AG04450 (cell line): ENCODE measurements at places on chromosomes 1 and 21. TPM values are rescaled to one million over a fixed set of nuclear protein-coding genes. Genes with fewer than 3 reads are reported as not detected.

GRCh38 chr1:8633741-8634501 lies 183.5 kb downstream of the RERE start:
- DNase-seq: no peak

GRCh38 chr1:67280696-67281095 lies 27.0 kb upstream of the IL12RB2 start:
- DNase-seq: no peak

The ATAD3C gene
- polyA plus RNA-seq: 0.04 TPM in 1 of 2 replicates, not detected in the other

- DNase-seq: no peak
Observed at GRCh38 chr1:75616436-75617433, 5.8 kb upstream of the SLC44A5 start.

The OLIG1 gene
- polyA plus RNA-seq: not detected in 2 replicates

The BLACAT1 gene
- polyA plus RNA-seq: 0.06 and 0.07 TPM in 2 replicates

GRCh38 chr1:245603311-245603865 lies 448.6 kb downstream of the KIF26B start:
- DNase-seq: no peak

GRCh38 chr1:58949551-58950220 lies 165.8 kb upstream of the JUN start:
- DNase-seq: no peak

DNA sequence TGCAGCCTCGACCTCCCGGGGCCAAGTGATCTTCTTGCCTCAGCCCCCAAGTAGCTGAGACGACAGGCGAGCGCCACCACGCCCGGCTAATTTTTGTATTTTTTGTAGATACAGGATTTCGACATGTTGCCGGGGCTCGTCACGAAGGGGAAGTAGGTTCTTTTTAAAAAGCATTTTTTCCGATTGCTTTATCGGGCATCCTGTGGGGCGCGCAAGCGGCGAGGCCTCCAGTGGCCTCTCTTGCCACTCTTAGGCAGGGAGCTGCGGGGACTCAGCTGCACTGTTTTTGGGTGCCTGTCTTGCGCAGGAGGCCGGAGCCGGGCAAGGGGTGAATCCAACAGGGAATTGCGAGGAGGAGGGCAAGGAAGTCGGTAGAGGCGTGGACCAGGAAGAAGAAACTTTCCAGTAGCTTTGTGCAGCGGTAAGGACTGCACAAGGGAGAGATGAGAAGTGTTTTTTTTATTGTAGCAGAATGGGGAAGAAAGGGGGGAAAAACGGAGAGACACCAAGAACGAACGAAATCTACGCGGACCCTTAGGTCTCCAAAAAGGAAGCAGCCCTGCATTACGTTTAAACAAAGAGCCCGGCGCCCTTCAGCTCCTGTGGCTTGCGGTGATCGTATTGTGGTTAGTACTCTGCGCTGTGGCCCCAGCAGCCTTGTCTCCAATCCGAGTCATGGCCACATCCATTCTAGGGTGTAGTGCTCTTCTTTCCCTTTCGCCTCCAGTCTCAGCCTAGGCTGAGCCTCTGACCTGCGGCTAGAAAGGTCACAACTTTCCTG lies 164.8 kb downstream of the PPIAL4G start:
- DNase-seq: no peak

DNA sequence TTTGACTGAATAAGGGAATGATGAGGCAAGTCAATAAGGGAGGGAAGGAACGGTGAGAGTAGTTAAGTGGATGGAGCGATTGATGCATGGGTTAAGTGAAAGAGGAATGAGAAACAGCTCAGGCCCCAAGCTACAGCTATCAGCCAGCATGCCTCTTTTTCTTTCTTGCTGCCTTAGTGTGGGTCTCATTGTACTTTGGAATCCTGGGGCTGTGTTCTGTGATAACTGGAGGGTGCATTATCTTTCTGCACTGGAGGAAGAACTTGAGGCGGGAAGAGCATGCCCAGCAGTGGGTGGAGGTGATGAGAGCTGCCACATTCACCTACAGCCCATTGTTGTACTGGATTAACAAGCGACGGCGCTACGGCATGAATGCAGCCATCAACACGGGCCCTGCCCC lies 1.0 kb downstream of the TEX38 start:
- no peak for DNase-seq

DNA sequence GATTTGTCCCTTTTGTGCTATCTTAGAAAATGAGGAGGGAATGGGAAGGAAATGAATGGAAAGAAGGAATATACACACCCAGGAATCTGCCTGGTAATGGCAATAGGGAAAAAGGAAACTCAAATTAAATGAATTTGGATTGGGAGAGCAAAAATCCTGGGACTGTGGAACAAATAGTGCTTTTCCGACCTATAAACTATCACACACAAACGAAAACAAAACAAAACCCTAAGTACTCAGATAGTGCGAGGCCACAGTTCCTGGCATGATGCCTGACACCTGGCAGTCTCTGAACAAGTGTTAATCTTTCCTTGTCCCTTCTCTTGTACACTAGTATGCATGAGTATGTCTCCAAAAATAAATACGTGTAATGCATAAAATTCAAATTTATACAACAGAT lies 319.8 kb upstream of the SPAG17 start:
- DNase-seq: no peak

GRCh38 chr1:188825471-188825870 lies 1652.2 kb downstream of the BRINP3 start:
- DNase-seq: no peak

- no peak for DNase-seq
Observed at GRCh38 chr1:116990612-116991151, 10.9 kb upstream of the CD101 start.

- no peak for DNase-seq
Observed at GRCh38 chr1:56061824-56062223, 517.5 kb downstream of the PLPP3 start.

DNA sequence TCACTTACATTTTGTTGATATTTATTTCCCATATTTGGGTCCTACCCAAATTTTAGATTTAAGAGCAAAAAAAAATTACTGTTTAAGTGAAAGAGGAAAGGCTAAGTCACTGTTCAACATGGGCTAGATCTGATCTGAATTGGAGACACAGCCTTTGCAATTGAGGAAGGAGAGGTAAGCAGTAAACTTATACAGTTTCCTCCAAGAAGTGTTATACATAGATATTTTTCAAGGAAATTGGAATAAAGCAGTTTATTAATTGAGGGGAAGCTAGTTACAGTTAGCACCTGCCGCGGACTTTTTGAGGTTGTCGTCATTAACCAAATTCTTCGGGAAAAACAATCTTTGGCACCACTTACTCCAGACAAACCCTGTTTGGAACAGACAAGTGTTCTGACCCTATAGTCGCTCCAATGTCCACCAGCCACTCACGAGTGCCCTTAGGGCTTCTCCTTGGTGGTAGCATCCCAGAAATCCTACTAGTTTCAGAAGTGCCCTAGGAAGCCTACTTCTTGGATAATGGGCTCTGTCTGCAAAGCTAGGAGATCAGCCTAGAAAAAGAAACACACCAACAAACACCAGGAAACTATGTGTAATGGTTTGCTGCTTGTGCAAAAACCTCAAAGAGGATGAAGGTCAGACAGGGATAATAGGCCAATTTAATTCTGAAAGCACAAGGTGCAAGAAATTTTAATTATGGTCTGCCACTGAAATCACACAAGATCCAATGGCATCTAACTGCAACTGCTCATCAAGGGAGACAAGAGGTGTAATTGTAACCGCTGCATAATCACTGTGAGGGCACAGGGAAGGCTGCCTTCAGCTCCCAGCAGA lies 2.5 kb downstream of the WLS start:
- DNase-seq: no peak

GRCh38 chr1:223017291-223017690 lies 125.8 kb downstream of the TLR5 start:
- no peak for DNase-seq

- no peak for DNase-seq
Observed at GRCh38 chr21:34520764-34521508, 8.9 kb upstream of the KCNE1 start.

The PLEKHA6 gene
- polyA plus RNA-seq: 6.8 and 7.7 TPM in 2 replicates

GRCh38 chr1:86504137-86504479 lies 35.4 kb downstream of the CLCA1 start:
- no peak for DNase-seq

- no peak for DNase-seq
Observed at GRCh38 chr1:89719502-89720306, 86.8 kb downstream of the LRRC8C start.

DNA sequence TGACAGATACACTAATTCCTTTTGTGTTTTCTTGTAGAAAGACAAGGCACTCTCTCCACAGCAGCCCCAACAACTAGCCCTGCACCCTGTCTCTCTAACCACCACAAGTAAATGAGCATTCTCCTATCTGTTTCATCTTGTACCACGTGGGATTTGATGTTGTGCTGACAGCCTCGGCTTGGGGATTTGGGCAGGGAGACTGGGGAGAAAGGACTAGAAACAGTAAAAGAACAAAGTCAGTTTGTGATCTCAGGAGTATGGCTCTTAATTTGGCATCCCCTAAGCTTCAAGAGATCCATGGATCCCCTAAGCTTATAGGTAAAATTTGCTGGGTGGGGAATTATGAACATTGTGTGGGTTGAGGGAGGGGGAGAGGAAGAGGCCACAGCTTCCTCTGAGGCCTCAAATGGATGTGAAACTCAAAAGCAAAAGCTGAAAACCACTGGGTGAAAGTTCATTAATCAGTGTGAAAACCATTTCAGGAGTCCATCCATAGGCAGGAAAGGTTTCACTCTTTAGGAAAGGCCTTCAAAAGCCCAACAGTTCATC lies 3.1 kb downstream of the C1orf162 start:
- DNase-seq: no peak

DNA sequence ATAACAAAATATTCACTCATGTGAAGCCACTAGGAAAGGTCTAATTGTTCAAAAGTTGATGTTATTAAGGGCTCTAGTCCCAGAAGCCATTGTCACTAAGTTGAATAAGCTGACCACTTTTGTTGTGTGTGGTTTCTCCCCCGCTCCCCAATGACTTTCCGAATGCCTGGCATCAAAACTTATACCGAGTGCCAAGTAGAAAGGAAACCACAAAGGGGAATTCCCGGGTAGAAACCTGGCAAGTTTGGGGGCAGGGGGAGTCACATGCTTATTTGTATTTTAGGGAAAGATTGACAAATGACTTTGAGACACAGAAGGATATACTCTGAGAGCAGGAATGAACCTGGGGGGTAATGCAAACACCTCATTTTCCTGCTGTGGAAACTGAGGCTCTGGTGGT lies 154.1 kb downstream of the TGFBR3 start:
- DNase-seq: no peak

- no peak for DNase-seq
Observed at GRCh38 chr1:72399807-72400206, 117.5 kb upstream of the NEGR1 start.

The SH3BP5L gene
- polyA plus RNA-seq: 15.3 and 16.6 TPM in 2 replicates

DNA sequence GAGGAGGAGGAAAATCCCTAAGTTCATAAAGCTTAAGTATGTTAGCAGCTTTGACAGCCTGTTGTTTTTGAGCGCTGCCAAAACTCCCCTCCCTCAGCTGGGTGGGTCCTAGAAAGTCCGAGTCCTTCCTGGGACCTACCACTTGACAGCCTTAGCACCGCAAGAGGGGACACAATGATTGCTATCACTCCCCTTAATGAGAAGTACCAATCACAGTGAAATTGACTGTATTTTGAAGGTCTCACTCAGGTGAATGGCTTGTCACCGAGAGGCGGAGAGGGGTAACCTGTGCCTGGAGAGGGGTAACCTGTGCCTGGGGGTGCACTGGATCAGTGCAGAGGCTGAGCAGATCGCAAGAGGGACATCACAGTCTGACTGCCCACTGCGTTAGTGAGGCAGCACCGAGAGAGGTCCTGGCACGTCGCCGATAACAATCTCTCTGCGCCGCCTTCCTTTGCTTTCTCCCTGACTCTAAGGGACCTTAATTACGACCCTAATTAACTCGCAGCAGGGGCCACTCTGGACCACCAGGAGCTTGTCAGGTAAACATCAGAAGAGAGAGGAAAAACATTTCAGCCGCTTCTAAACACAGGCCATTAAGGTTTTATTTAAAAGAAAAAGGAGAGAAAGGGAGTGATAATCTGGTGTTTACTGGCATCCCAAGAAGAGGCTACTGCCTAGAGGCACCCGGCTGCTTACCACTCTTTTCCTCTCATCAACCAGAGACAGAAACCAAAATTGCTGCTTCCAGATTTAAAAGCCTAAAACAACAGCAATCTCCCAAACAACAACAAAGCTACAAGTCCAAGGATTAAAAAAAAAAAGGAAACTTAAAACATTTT lies 25.7 kb upstream of the KCNK1 start:
- no peak for DNase-seq

The KMO gene
- polyA plus RNA-seq: 0.04 and 0.07 TPM in 2 replicates

DNA sequence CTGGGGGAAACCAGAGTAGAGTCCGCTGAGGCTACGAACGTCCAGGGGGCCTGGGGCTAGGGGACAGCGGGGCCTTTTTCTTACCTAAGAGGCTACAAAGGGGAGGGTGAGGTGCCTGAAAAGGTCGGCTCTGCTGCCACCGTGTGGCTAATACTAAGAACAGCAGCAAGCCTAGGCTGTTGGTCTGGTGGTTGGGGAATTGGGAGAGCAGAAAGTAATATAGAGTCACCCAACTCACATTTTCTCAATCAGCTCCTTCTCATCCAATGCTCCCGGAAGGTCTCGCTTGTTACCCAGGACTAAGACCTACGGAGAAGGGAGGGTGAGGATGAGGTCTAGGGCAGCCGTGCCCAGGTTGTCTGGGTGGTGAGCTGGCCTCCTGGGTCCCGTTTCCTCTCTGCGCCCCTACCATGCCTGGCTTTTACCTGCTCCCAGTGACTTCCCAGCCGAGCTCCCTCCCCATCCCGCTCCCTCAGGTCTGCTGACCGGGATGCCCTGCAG lies 9.3 kb downstream of the ARL8A start:
- peak; percentile 30 for DNase-seq

DNA sequence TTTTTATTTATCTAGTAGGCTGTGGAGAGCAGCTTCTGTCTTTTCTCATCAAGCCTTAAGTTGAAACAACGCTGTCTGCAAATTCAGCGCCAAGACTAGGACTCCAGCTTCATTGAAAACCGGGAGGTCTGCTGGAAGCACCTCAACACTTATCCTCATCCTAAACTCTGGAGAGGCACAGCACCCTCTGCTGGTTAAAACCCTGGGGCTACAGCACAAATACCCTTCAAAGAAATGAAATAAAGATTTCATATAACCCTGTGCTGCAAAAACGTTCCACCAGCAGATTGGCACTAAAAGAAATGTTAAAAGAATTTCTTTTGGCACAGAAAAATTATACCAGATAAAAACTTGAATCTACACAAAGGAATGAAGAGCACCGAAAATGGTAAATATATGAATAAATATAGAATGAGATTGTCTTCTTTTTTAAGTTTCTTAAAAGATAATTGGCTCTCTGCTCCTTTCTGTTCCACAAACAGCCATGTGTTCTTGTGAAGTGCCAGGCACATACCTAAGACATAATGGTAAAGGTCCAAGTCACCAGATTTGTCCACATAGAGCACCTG lies 227.7 kb upstream of the SAMSN1 start:
- no peak for DNase-seq

The DENND4B gene
- polyA plus RNA-seq: 10.3 and 13.3 TPM in 2 replicates

The CRP gene
- not detected in 2 replicates for polyA plus RNA-seq

- no peak for DNase-seq
Observed at GRCh38 chr1:9591669-9592509, 3.2 kb downstream of the TMEM201 start.

DNA sequence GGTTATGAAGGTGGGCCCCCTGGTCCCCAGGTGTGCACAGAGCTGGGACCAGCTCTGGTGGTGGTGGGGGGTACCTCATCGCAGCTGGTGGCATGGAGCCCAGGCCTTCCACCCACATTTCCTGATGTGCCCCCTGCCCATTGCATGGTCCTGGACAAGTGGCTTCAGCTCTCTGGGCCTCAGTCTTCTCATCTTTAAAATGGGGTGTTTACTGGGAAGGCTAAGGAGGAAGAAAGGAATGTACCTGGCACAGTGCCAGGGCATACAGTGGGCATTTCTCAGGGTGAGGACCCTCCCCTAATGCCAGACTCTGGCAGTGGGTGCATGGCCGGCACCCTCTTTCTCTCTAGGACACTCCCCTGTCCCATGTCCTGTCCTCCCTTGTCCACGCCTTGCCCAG lies 7.5 kb downstream of the CLCNKB start:
- DNase-seq: no peak

The PTGER3 gene
- not detected in 2 replicates for polyA plus RNA-seq
